ENCODE measurements at places on chromosomes 16 and 17.

- no peak for DNase-seq
- H3K27me3 ChIP-seq: no peaks in the 10 kb centered on the region
- H3K27ac ChIP-seq: no peak overlapping the region
- peaks cover 4% of the 10 kb centered on the region for H3K36me3 ChIP-seq
Observed at GRCh38 chr17:82959990-82960418, 119.4 kb upstream of the METRNL start.

GRCh38 chr16:7270006-7270405 is 62.6 kb upstream of the RBFOX1 start:
- no peaks in the 10 kb centered on the region for H3K4me1 ChIP-seq
- H3K27me3 ChIP-seq: no peaks in the 10 kb centered on the region
- no peak overlapping the region for H3K4me3 ChIP-seq
- H3K27ac ChIP-seq: no peak overlapping the region
- no peaks in the 10 kb centered on the region for H3K36me3 ChIP-seq
- DNase-seq: no peak

GRCh38 chr16:85239871-85240270 is 127.6 kb upstream of the CIBAR2 start:
- no peaks in the 10 kb centered on the region for H3K27me3 ChIP-seq
- H3K4me1 ChIP-seq: peaks cover 16% of the 10 kb centered on the region
- DNase-seq: no peak
- no peak overlapping the region for H3K27ac ChIP-seq
- H3K4me3 ChIP-seq: no peak overlapping the region

GRCh38 chr17:42407289-42407836 is 15.7 kb downstream of the CAVIN1 start:
- peaks cover 10% of the 10 kb centered on the region for H3K36me3 ChIP-seq
- no peak overlapping the region for H3K27ac ChIP-seq
